ENCODE measurements at places on chromosomes 3 and 15.

DNA sequence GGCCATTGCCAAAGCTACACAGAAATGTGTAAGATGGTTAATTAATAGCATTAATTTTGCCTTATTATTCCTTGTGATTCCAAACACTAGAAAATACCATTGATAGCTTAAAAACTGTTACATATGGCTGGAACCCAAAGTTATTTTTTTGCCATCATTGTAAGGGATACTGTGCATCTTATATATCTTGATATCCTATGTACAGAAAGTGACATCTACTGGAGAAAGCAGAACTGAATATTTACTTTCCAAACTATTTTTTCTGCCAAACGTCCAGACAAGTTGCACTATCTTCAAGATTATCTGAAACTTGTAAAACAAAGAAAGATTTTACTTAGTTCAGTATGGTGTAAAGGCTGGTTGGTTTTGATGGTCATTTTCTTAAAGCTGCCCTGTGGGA lies 33.3 kb upstream of the MEIS2 start:
- DNase-seq, result no peak

- no peak for DNase-seq
These were observed 35.6 kb downstream of the FRMD5 start for GRCh38 chr15:44159492-44159891.

DNA sequence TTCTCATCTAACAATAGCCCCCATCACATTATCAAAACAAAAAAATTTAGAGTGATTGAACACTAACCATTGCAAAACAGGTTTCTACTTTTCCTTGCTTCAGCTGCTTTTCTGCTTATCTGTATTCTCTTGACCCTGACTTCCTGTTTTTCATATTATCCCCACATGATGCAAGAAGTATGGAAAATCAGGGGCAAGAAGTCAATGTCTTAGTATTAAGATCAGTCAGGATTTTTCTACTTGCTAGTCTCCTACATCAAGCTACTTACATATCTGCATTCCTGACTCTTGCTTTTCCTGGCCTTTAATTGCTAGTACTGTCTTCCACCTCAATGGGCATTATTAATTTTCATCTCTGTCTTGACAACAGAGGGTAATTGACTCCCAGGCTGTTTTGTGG lies 300.2 kb downstream of the OTOL1 start:
- DNase-seq, result no peak

- DNase-seq, result peak; percentile 27
These were observed 32.2 kb downstream of the EPHB1 start for GRCh38 chr3:134827213-134827612.

GRCh38 chr3:32428092-32429068 lies 36.7 kb downstream of the CMTM7 start:
- peak; percentile 77 for DNase-seq

- DNase-seq, result no peak
These were observed 177.0 kb downstream of the CACNA2D3 start for GRCh38 chr3:54299169-54299935.

- DNase-seq, result peak; percentile 89
These were observed 33.8 kb upstream of the TFRC start for GRCh38 chr3:196115678-196116083.

DNA sequence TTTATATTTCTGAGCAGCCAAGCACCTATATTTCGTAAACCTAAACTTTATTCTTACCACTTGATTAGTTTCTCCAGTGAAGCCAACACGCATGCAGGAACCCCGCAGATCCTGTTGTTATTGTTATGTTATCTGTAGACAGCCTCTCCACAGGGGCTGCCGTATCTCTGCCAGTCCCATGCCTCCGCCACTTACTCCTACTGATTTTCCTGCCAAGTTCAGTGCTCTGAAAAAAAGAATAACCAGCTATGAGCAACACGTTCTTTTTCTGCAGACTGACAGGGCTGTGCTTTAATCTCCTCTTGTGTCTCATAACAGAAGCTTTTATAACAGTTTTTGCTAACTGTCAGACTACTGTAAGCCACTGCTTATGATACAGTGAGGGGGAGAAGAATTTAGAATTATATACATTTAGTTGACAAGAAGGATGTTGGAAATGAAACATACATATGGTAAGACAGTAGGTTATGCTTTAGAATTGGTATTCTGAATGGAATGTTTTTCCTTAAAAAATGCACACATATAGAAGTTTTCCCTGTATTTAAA lies 347.4 kb downstream of the SI start:
- no peak for DNase-seq

DNA sequence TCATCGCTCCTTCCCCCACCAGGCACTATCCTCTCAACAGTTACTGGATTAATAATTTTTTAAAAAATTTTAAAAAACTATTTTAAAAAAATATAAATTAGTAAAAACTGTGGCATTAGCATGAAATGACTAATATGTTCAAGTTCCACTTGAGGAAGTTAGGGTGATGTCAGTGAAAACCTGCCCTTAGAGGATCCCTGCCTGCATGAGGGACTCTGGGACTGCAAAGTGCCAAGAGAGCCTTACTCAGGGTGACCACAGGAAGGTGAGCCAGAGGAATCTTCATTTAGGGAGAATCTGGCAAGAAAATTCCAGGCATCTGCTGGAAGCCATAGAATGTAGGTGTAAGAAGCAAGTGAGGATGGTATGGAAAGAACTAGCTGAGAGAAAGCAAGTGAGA lies 157.7 kb upstream of the BCL6 start:
- DNase-seq, result no peak

GRCh38 chr15:91925794-91926193 lies 72.3 kb downstream of the SLCO3A1 start:
- DNase-seq, result no peak

- DNase-seq, result no peak
These were observed 15.0 kb downstream of the FRMD4B start for GRCh38 chr3:69370901-69371301.

DNA sequence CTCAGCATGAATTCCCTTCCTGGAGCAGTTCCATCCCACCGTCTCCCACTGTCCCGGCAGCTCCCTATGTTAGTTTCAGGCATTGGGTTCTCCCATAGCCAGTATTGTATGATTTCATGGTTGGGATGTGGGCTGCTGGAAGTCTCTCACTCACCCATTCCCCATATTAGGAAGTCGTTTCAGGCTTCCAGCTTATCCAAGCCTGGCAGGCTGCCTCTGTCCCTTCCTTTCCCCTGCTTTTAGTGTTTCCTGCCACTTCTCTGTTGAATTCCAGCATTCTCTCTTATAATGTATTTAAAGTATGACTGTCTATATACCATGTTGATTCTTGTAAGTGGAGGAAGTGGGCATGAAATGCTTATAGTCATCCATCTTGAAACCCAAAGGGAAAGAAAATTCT lies 309.7 kb upstream of the RBMS3 start:
- no peak for DNase-seq

GRCh38 chr3:115113367-115113766 lies 33.7 kb downstream of the ZBTB20 start:
- DNase-seq, result no peak

DNA sequence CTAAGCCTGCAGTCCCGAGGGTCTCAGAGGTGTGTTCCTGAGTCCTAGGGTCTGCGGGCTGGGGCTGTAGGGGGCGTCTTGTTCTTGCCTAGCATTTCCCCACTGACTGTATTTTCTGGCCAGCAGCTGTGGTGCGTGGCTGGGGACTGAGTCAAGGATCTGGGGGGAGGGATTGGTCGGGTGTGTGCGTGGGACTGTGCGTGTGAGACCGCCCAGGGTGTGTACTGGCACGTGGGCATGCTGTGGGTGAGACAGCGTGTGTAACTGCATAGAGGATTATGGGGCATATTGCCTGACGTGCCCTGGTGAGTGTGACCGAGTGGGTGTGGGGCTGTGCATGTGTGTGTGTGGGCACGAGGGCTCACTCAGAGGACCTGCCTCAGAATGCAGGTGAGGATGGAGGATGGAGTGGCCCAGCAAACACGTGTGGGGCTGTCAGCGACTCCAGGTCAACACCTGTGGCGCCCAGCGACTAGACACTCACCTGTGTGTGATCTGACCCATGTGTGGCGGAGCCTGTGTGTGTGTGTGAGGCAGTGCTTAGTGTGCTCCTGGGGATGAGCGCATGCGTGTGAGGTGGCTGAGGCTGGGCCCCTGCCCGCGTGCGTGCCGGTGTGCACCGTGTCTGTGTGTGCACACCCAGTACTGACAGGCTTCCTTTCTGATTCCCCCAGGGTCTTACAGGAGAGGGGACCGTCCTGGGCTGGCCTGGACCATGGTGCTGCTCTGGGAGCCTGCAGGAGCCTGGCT lies 20.9 kb downstream of the FBLN2 start:
- DNase-seq, result no peak

GRCh38 chr3:19155375-19155774 lies 7.1 kb downstream of the KCNH8 start:
- DNase-seq, result no peak

DNA sequence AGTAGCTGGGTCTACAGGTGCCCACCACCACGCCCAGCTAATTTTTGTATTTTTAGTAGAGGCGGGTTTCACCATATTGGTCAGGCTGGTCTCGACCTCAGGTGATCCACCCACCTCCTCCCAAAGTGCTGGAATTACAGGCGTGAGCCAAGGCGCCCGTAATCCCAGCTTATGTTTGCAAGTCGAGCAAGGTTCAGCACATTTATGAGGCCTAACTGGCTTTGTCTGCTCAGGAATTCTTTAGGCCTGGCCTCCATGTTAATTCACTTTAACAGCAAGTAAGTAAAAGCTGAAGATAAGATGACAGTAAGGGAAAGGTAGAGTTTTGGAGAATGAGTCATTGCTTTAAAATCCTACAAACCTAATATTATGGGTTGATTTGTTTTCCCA lies 24.6 kb downstream of the SIDT1 start:
- no peak for DNase-seq

DNA sequence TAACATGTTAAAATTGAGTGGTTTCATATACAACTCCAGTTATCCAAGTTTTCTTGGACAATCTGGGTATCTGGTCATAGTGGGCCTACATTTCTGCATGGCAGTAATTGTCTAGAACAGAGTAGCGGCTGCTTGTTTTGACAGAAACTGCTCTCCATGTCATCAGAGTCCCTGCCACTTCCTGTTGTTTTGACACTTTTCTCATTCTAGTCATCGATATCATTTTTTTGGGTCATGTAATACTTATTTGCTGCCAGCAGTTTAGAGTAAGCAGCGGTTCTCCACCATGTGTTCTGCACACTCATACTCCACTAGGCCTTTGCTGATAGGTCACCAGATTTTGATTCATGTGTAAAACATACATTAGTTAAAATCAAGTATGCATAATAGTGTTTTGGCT lies 81.5 kb downstream of the SLC25A26 start:
- peak; percentile 50 for DNase-seq

DNA sequence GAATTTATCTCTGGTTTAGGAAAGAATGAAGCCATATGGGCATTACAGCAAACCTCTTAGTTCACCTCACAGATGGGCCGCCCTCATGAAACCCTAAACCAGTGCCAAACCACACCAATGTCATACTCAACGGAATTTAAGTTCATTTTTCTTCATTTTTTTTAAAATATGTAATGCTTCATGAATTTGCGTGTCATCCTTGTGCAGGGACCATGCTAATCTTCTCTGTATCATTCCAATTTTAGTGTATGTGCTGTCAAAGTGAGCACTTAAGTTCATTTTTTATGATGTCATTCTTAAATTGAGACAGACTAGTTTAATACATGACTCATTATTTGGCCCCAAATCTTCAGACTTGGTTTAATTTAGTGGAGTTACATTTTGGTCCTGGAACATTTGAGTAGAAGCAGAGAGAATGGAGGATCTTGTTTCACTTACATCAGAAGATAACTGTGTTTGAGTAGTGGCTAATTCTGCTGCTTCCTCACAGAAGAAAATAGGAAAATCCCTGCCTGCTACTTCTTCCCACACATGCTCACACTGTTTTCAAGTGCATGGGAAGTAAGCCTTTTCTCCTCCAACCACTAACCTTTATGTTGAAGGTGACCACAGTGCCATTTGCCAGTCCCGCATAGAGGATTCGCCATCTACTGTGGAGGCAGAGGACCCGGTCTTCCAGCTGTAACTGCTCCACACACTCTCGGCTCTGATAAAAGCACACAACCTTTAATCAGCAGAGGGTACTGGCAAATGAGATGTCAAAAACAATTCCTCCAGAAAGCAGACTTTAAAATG lies 63.3 kb downstream of the ZNF106 start:
- no peak for DNase-seq

DNA sequence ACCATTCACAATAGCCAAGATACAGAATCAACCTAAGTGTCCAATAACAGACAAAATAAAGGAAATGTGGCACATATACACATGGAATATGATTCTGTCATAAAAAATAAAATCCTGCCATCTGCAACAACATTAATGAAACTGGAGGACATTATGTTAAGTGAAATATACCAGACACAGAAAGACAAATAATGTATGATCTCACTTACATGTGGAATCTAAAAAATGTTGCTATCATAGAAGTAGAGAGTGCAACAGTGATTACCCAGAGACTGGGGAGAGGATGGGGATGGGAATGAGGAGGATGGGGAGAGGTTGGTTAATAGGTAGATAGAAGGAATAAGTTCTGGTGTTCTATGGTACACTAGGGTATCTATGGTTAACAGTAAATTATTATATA lies 28.7 kb downstream of the MRPL3 start:
- DNase-seq, result no peak

DNA sequence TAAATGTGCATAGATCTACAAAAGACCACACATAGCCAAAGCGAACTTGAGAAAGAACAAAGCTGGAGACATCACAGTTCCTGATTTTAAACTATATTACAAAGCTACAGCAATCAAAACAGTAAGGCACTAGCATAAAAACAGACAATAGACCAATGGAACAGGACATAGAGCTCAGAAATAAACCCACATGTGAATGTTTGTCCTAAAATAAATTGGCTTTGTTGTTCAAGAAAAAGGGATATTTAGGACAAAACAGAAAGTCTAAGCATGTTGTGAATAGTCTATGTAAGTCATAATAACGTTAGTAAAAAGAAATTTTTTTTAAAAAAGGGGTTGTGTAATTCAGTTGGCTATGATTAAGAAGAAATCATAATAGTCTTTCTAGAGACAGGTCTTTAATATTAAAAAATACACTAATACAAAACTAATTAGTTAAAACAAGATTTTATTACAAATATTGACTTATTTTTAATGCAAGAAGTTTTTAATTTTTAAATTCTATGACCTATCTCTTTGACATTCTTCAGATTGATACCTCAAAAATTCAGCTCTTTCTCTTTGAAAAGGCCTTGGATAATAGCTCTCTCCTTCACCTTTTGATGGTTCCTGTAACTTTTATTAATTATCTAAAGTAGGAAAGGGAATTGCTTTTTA lies 11.6 kb downstream of the TMEM212 start:
- DNase-seq, result no peak

GRCh38 chr3:195008816-195009215 lies 262.1 kb downstream of the XXYLT1 start:
- no peak for DNase-seq

DNA sequence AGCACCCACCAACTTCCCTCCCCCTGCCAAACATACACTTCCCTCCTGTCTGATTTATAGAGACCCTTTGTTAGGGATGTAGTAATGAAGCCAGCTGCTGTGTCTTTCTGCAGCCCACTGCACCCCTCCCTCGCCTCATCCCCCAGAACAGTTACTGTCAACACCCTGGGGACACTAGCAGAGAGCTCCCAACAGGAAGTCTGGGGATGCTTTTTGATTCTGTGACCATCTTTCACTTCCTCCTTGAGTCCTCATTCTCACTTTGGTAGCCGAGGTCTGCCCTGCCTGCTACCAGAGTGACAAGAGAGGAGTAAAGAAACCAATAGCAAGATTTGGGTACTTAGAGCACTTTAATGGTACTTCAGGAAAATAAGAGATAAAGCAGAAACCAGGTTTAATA lies 201.6 kb downstream of the SATB1 start:
- DNase-seq, result peak; percentile 70

GRCh38 chr3:110261141-110261540 lies 810.5 kb upstream of the NECTIN3 start:
- DNase-seq, result no peak

- DNase-seq, result no peak
These were observed 147.0 kb upstream of the KCNMB2 start for GRCh38 chr3:178389258-178389657.

GRCh38 chr3:51706021-51706485 lies 815 bp upstream of the GRM2 start:
- DNase-seq, result no peak
